Fibroblast of gingiva (primary cell): ENCODE measurements at places on chromosomes 7 and 10.

DNA sequence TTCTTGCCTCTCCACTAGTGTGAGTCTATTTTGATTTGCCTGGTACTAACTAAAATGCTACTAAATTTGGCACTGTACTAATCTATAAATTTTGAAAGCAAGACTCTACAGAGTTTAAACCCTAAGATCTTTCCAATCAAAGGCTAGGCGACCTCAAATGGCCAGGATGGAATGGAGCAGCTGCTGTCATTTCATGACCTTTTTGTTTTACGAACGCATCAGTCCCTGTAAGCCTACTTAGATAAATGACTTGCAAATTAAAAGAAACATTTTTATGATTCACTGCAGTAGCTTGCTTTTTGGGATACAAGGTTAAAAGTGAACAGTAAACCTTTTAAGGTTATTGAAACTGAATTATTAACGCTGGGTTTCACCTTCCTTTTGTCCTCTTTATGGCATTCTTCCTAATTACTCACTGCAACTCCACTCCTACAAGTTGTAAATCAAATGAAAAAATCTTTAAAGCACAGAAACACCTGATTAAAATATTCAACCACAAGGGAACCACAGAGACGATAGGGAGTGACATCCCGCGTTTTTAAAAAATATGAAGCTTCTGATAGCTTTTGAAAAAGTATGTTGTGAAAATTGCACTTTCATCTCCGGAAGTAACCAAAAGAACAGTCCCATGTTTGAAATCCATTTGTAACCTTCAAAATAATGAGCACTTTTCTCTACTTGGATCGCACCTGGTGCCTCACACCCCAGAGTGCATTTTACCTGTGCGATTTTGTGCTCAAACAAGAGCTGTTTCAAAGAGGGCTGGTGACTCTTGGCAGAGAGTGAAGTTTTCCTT is 595.1 kb downstream of the PARD3 start:
- DNase-seq: no peak

DNA sequence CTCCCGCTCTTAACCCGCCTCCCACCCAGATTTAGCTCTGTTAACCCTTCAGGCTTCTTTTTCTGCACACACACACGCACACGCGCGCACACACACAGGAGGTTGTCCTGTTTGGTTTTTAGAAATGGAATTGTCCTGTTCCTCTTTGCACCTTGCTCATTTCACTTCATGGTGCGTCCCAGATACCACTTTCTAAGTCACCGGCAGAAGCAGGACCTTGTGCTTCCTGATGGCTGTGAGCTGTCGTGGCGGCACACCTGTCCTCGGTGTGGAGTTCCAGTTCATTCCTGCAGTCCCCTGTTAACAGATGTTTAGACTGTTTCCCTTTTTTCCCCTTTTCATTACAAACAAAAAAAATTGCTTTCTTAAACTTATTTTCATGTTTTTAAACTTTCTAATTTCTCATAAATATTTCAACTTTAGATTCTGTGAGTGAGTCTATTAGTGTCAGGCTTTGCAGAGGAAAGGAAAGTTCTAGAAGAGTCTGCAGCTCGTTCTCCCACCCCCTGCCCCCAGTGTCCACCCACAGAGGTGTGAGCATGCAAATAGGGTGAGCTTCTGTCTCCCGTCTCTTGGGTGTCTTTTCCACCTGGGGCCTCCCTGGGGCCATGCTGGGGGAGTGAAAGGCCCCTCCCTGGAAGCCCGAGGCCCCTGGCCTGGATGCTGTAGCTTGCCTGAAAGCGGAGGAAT is 85.5 kb downstream of the LHPP start:
- no peak for DNase-seq

- no peak for DNase-seq
Observed at GRCh38 chr7:109549471-109550193, 980.0 kb downstream of the DNAJB9 start.

DNA sequence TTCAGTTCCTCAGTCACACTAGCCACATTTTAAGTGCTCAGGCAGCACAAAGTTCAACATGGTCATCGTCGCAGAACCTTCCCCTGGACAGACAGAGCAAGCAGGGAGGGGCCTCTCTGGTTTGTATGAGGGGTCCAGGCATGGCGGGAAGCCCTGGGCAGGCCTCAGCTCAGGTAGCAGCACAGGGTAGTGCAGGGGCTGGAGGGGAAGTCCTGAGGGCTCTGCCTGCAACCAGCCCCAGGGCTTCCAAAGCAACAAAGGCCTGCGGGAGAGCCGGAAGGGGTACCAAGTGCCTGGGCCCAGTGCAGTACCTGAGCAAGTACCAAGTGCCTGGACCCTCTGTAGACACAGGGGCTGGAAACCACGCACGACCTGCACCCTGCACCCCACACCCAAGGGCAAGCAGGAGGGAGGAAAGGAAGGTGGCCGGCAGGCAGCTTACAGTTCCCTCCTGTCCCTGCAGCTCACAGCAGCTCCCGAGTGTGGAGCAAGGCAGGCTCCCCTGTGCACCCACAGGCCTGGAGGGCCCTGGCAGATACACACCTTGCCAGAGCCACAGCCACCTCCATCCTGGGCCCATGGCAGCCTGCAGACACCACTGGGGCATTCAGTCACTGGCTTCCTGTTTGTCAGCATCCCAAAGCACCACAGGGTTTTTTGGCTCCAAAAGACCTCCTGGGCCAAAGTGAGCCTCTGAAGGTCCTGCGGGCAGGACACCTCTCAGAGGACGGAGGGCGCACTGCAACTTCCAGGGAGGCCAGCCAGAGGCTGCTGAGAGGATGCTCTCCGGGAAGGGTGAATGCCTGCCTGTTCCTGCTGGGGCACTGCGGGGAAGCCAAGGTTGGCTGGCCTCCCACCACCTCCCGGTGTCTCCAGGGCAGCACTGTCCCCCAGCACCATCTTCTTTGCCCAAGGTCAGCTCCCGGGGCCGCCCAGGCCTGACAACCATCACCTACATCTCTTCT is 6.5 kb upstream of the RET start:
- DNase-seq: no peak

DNA sequence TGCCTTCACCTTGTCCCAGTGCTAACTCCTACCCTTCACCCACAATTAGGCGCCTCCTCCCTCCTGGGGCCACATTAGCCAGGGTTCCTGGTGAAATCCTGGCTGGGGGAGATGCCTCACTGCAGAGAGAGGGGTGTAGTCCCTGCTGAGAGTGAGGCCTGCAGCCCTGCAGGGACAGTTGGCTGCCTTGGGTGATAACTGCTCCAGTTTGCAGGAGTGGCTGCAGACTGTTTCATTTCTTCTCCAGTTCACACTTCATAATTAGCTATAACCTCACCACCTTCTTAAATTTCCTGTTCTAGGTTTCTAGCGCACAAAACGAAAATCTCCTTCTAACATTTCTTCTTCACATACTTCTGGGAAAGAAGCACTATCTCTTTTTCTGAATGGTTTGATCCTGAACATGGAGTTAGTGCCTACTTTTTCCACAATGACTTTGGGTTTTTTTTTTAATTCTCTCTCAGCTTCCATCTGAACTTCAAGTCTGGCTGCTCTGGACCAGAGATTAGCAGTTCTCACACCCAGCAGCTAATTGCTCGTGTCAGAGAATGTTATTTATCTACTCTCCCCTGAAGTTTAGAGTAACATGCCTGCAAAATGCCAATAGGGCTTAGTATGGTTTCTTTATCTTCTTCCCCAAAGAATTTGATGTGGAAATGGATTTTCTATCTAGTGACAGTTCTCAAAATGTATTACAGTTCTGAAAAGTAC is 15.5 kb upstream of the JAZF1 start:
- no peak for DNase-seq
